Stimulated activated CD8-positive, alpha-beta memory T cell treated with anti-CD3 and anti-CD28 coated beads, Interleukin-12 subunit alpha, Interleukin-12 subunit beta, amount 100 ng/mL, for 4 hours (primary cell): ENCODE measurements at places on chromosomes 6 and 20.

GRCh38 chr6:13071550-13072345, 256.6 kb downstream of the TBC1D7 start:
- DNase-seq = no peak

DNA sequence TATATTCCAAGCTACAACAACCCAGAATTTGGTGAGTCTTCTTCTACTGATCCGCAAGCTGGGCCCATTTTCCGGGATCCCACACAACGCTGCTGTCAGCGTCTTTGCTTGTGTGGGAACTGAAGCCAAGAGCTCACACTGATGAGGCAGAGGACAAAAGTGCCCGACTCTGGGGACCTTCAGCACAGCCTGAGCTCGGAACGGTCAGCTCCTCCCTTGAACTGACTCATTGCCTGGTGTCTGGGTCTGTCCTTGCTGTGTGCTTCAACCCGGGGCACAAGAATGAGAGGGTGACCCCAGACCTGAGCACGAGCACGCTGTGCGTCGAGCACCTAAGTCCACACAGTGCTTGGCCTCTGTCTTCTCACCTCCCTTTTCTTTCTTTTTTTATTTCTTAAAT, 33.5 kb downstream of the DACT2 start:
- no peak for DNase-seq

DNA sequence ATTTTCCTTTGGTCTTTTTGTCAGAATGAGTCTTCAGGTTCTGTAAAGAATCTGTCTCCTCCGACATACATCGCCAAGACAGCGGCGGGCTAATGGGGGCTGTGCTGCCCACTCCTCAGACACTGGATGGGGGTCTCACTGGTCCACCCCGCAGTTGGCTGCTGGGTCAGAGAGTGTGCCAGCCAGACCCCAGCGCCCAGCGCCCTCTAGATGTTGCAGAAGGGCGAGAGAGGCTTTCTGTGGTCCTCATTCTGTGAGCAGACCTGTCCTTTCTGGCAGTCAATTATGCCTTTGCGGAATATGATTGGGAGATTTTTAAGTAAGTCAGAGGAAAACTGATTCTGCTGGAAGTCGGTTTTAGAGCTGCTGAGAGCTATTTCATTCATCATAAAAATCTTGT, 7.8 kb upstream of the CCR6 start:
- no peak for DNase-seq

GRCh38 chr6:75759207-75759606, 10.2 kb downstream of the MYO6 start:
- no peak for DNase-seq
